ENCODE measurements at places on chromosomes 11 and 22.
A peak's percentile ranks its signal among the peaks of the same experiment; 100 is the strongest.

- peaks cover 1% of the 10 kb centered on the region for H3K27me3 ChIP-seq
- H3K4me3 ChIP-seq = no peak overlapping the region
- H3K27ac ChIP-seq = no peak overlapping the region
- H3K36me3 ChIP-seq = no peaks in the 10 kb centered on the region
- H3K4me1 ChIP-seq = peaks cover 5% of the 10 kb centered on the region
These were observed 29.1 kb downstream of the OPCML start for GRCh38 chr11:133503236-133503635.

GRCh38 chr11:84847842-84848241 lies 779.3 kb downstream of the DLG2 start:
- H3K4me1 ChIP-seq = no peaks in the 10 kb centered on the region
- H3K27ac ChIP-seq = no peak overlapping the region
- DNase-seq = no peak
- H3K36me3 ChIP-seq = no peaks in the 10 kb centered on the region
- no peaks in the 10 kb centered on the region for H3K27me3 ChIP-seq

DNA sequence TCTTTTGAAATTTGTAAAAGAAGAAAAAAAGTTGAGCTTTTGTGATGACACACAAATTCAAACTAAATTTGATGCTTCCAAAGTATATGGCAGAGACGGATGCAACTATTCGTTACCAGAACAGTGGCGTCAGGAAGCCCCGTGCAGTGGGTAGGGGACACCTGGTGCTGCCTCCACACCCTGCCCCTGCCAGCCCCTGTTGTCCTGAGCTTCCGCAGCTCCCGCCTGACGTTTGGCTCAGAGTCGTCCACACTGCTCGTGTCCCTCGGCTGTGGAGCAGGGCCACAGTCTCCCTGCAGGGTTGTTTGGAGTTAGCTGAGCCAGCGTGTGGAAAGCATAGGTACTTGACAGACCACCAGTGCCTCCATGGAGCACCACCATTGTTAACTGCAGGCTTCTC lies 86.3 kb downstream of the ATXN10 start:
- no peak overlapping the region for H3K27ac ChIP-seq
- no peak overlapping the region for H3K4me3 ChIP-seq
- no peak for DNase-seq
- H3K36me3 ChIP-seq = peaks cover 12% of the 10 kb centered on the region

DNA sequence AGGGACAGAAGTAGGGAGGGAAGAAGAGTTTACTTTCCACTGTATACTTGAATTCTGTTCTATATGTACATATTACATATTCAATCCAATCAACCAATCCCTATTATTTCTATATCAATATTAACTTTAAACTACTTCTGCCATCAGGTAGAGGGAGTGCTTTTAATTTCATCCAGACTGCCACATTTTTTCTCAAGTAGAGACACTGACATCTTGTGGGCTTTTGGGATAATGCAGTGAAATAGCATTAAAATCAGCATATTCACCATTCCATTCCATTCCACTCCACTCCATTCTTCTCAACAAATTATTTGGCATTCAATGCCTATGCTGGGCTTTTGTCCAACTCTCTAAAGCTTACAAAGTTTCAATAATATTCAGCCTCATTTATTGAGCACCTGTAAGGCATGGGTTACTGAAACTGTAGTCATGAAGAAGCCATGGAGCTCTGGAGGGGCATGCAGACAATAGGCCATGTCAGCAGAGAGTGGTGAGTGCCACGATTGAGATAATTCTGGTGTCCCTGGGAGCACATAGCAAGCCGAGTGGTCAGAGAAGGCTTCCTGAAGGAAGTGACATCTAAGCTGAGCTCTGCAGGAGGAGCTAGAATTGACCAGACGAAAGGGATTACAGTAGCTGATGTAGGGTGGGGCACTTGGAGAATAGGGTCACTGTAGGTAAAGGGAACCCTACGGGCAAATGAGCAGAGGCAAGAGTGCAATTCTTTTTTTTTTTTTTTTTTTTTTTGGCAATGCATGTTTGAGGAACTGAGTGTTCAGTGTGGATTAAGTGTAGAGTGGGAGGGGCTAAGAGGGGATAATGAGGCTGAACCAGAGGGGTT lies 12.8 kb upstream of the CLPB start:
- H3K27ac ChIP-seq = no peak overlapping the region
- no peak overlapping the region for H3K4me3 ChIP-seq
- DNase-seq = no peak

- DNase-seq = no peak
- no peak overlapping the region for H3K27ac ChIP-seq
- no peak overlapping the region for H3K4me3 ChIP-seq
- no peaks in the 10 kb centered on the region for H3K4me1 ChIP-seq
- peaks cover 28% of the 10 kb centered on the region for H3K36me3 ChIP-seq
These were observed 360.3 kb upstream of the SYN3 start for GRCh38 chr22:33418484-33418883.

GRCh38 chr11:94675239-94675638 lies 92.9 kb upstream of the AMOTL1 start:
- no peak overlapping the region for H3K4me3 ChIP-seq
- DNase-seq = no peak
- H3K4me1 ChIP-seq = no peaks in the 10 kb centered on the region
- H3K27ac ChIP-seq = no peak overlapping the region
- no peaks in the 10 kb centered on the region for H3K36me3 ChIP-seq
- H3K27me3 ChIP-seq = no peaks in the 10 kb centered on the region

DNA sequence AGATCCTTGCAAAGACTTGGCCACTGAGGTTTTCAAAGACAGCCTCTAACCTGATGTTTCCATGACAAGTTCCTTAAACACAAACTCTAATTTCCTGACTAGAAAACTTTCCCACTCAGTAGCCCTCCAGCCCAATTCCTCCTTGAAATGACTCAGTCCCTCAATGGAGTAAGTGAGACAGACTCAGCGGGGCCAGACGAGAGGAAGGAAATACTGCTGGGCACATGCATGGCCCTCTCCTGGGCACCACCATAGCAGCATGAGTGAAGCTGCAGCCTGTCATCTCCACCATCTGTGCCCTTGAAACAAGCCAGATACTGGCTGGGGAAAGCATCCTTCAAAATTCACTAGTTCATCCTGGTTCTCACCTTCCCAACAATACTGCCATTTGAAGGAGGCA lies 76.2 kb upstream of the GDPD4 start:
- DNase-seq = no peak
- H3K27ac ChIP-seq = no peak overlapping the region
- H3K4me3 ChIP-seq = no peak overlapping the region
- H3K27me3 ChIP-seq = no peaks in the 10 kb centered on the region

- H3K4me1 ChIP-seq = peaks cover 29% of the 10 kb centered on the region
- H3K36me3 ChIP-seq = peaks cover 24% of the 10 kb centered on the region
- no peaks in the 10 kb centered on the region for H3K27me3 ChIP-seq
- H3K4me3 ChIP-seq = peak overlapping the region; percentile 33
These were observed 4.2 kb downstream of the SPI1 start for GRCh38 chr11:47373876-47374719.

GRCh38 chr11:122642472-122642922 lies 13.0 kb upstream of the UBASH3B start:
- peaks cover 8% of the 10 kb centered on the region for H3K27me3 ChIP-seq
- no peak overlapping the region for H3K27ac ChIP-seq
- peaks cover 3% of the 10 kb centered on the region for H3K4me1 ChIP-seq
- DNase-seq = no peak
- no peak overlapping the region for H3K4me3 ChIP-seq
- H3K36me3 ChIP-seq = no peaks in the 10 kb centered on the region

DNA sequence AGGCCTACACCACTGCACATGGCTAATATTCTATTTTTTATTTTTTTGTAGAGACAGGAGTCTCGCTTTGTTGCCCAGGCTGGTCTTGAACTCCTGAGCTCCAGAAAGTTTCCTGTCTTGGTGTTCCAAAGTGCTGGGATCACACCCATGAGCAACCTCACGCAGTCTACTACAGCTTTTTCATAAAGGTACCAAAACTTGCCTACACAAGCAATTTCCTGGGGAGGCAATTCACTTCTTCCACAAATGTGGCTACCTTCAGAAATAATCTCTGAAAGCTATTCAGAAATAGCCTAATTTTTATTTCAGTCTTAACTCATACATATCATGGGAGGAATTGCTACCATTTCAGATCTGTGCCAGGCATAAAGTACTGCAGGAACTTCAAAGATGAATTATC lies 11.4 kb downstream of the SLC35F2 start:
- DNase-seq = no peak
- H3K4me3 ChIP-seq = no peak overlapping the region
- H3K27ac ChIP-seq = no peak overlapping the region
- H3K27me3 ChIP-seq = no peaks in the 10 kb centered on the region
- H3K36me3 ChIP-seq = no peaks in the 10 kb centered on the region
- peaks cover 27% of the 10 kb centered on the region for H3K4me1 ChIP-seq

DNA sequence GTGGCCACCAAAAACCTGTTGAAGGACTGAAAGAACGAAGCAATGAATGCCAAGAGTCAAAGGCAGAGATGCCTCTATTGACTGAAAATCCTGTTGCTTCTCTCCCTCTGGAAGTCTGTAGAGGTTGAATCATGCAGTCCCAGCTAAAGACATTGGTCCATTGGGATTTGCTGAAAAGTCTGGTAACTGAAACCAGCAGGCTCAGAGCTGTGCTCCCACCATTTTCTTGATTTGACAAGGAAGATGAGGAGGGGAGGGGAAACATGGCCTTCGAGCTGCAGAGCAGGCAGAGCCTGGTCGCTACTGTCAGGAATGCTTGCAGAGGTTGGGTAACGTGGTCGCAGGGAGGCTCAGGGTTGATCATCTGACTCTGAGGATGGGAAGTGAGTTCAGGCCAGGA lies 72.8 kb upstream of the CSNK2A3 start:
- H3K27me3 ChIP-seq = no peaks in the 10 kb centered on the region
- no peak overlapping the region for H3K4me3 ChIP-seq
- no peaks in the 10 kb centered on the region for H3K4me1 ChIP-seq
- no peak for DNase-seq

DNA sequence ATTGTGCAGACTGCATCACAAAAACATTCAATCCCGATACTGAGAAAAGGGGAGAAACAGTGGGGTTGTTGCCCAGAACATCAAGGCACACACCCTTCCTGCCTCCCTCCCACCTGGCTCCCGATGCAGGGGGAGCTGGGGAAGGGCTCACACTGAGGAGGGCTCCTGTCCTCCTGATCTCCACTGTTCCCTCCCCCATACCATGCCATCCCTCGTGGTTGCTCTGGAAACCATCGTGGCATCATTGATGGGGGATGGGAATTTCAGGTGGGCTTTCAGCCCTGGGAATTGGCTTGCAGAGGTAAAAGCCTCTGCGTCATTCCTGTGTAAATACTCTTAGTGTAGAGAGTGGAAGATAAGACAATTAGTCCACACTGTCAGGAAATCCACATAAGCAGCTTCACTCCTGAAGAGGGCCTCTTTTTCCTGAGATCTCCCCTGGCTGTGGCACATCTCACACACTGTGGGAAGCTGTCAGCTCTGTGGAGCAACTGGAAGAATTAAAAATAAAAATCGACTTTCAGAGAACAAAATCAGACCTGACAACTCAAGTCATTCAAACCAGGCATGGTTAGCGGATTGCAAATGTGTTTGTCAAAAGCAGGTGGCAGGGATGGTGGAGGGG lies 176.0 kb downstream of the CHST1 start:
- no peak for DNase-seq
- no peak overlapping the region for H3K4me3 ChIP-seq
- H3K36me3 ChIP-seq = no peaks in the 10 kb centered on the region
- H3K27me3 ChIP-seq = peaks cover 10% of the 10 kb centered on the region
- no peaks in the 10 kb centered on the region for H3K4me1 ChIP-seq
- no peak overlapping the region for H3K27ac ChIP-seq

DNA sequence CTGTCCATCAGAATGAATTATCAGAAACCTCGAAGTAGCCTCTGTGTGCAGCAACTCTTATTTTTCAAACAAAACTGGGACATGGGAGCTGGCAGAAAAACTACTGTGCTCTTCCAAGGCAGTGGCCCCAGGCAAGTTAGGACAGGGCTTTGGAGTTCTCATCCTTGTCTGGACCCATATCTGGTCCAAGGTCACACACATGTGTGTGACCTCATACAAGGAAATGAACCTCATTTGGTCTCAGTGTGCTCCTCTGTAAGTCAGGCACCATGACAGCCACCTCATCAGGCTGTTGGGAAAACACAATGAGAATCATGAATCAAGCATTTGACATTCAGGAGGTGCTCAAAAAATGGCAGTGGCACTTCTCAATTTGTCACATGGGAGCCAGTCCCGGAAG lies 25.8 kb downstream of the LARGE1 start:
- H3K27ac ChIP-seq = no peak overlapping the region
- peaks cover 4% of the 10 kb centered on the region for H3K36me3 ChIP-seq
- no peak for DNase-seq

- H3K27ac ChIP-seq = no peak overlapping the region
- DNase-seq = peak; percentile 57
- H3K4me3 ChIP-seq = no peak overlapping the region
These were observed 81.0 kb downstream of the BUD13 start for GRCh38 chr11:116691771-116692177.

DNA sequence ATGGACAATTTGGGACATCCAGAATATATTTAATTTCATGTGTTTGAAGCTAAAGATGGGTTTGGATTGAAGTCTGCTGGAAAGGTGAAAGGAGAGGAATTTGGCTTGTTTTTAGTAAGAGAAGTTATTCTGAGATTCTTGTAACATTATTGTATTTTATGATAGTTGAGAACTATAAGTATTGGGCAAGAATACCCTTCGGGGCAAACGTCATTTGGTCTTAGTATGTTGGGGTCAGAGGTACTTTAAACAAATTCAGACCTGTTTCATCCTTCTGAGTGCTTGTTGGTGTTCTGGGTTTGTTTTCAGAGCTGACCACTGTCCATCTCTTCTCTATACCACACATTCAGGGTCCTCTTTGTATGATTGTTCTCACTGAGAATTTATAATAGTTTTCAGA lies 19.5 kb downstream of the PANX1 start:
- H3K27ac ChIP-seq = no peak overlapping the region
- no peaks in the 10 kb centered on the region for H3K27me3 ChIP-seq
- no peak for DNase-seq
- peaks cover 4% of the 10 kb centered on the region for H3K36me3 ChIP-seq
